ENCODE measurements at places on chromosomes 6 and 20.

DNA sequence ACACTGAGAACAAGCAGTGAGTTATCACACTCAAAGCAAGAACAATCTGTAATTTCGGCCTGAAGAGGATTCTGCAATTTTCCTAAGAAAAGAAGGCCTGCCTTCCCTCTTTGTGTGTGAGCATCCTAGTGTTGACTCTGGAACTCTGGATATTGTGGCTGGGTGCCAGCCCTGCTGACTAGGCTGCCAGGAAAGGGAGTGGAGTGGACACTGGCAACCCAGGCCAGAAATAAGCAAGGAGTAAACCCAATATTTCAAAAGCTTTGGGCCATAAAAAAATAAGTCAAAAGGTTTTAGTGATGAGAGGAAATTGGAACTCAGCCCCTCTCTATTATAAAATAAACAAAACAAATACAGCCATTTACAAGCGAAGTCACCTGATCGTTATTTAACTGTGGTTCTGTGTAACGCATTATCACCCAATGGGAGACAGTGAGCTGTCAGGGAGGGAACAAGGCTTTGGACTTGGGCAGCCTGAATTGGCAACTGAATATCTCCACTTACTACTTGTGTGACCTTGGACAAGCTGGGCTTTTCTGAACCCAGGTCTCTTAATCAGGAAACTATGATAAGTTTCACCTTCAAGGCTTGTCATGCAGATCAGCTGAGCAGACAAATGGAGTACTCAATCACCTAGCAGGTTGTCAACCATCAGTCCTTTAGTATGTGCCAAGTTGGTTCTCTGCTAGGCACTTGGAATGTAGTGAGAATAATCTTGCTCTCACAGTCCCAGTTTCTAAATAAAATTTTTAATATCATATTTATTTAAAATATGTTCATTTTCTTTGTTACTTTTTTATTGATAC, 196.2 kb downstream of the PAX1 start:
- DNase-seq: no peak

DNA sequence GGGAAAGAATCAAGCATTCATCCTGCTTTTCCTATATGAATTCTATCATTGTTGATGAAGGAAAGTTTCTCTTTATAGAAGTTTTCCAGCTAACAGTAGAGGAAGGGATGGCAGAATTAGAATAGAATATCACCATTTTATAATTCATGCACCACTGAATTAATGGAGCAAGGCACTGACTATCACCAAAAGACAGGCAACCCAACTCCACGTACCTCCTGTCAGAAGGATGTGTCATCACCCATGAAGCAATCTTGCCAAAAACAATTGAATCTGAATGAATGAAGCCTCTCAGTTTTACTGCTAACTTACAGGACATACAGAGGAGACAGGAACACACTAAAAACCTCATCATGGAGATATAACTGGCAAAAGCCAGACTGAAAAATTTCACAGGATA, 122.4 kb downstream of the NFATC2 start:
- DNase-seq: no peak

GRCh38 chr20:45179166-45179565, 4.5 kb downstream of the PI3 start:
- DNase-seq: no peak

DNA sequence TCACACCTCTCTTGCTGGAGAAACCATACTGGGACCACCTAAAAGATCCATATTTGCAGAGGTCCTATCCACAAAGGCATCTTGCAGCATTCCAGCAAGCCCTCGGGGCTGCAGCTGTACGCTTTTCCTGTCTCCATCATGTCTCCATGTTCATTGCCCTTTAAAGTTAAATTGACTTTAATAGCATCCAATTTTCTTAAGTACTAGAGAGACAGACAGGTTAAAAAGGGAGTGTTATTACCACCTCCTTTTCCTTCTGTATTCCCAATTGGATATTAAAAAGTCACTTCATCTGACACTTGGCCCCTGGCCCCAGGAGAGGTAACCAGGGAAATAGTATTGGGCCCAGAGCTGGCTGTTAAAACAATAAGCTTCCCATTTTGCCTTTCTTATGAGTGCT, 178.6 kb downstream of the UNC5CL start:
- DNase-seq: no peak

DNA sequence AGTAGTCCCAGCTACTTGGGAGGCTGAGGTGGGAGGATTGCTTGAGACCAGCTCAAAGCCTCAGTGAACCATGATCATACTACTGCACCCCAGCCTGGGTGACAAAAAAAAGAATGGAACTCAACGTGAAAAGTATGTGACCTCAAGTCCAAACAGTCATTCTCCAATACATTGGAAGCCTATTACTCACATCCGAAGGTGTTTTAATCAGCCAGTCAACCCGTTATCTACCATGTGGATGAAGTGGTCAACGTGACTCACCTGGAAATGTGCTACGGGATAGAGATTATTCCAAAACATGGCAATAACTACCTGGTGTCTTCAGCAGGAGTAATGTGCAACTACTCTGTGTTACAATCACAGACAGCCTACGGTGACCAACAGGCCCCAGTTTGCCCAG, 85.8 kb upstream of the TOP1 start:
- DNase-seq: no peak

GRCh38 chr6:142297996-142298753, 3.6 kb upstream of the ADGRG6 start:
- no peak for DNase-seq

- no peak for DNase-seq
Measured at GRCh38 chr6:152268846-152269442, 368.2 kb downstream of the SYNE1 start.

- no peak for DNase-seq
Measured at GRCh38 chr6:106870069-106870468, 104.5 kb downstream of the CD24 start.

GRCh38 chr6:159004592-159004991, 4.6 kb upstream of the RSPH3 start:
- DNase-seq: no peak

DNA sequence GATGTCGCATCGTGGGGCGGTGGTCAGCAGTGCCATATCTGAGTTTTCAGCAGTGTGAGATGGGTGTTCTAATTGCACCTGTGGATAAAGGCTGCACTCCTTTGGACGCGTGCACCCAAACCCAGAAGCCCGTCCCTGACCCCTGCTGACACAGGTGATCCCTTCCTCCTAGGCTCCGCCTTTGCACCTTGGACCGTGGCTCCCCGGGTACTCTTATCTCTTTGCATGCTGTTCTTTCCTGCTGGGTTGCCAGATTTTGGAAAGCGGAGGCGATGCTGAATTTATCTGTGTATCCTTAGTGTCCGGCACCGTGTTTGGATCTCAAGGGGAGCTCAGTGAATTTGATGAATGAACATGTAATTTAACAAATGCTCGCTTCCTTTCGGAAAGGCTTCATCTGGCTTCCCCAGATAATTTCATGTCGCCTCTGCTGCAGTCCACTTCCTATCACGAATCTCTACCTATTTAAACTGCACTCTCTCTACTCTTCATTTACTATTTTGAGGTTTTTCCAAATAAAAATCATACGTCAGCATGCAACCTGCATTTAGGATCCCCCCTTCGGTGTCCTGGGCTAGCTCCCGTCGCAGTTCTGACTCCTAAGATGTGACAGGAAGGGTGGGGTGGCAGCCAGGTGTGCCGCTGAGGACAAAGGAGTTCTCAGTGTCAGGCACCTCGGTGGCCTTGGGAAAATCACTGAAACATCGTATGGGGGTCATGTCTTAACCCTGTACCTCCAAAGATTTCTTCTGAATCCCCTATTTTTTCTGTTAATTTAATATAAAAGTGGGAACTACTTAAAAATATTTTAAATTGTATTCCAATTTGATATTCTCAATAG, 753 bp upstream of the PERP start:
- no peak for DNase-seq

- no peak for DNase-seq
Measured at GRCh38 chr6:21201187-21201586, 392.4 kb upstream of the SOX4 start.

DNA sequence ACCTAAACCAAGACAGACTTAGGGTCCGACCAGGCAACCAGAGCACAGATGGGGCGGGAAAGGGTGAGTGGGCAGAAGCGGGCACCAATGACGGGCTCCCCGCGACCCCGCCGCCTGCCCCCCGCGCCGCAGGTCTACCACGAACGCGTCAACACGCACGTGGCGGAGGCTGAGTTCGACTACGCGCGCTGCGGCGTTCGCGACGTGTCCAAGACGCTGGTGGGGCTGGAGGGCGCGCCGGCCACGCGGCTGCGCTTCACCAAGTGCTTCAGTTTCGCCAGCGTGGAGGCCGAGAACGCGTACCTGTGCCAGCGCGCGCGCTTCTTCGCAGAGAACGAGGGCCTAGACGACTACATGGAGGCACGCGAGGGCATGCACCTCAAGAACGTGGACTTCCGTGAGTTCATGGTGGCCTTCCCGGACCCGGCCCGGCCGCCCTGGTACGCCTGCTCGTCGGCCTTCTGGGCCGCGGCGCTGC, 5.1 kb downstream of the TMEM151B start:
- no peak for DNase-seq

DNA sequence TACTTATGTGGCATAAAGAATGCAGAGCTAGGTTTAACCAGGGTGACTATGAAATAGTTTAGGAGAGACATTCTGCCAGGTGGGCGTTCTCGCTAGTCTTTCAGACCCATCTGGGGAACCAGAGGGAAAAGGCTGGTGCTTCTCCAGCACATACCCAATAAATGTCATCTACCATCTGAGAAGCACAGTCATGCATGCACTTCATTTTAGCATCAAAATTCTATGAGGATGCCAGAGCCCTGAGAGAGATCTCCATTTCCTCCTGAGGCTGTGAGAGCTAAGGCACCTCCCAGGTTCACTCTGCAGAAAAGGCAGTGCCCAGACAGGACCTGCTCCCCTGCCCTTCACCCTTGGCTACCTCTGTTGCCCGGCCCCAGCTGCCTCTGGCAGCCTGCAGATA, 231.7 kb upstream of the PRND start:
- no peak for DNase-seq

GRCh38 chr6:106746652-106747051, 117.3 kb downstream of the QRSL1 start:
- no peak for DNase-seq

DNA sequence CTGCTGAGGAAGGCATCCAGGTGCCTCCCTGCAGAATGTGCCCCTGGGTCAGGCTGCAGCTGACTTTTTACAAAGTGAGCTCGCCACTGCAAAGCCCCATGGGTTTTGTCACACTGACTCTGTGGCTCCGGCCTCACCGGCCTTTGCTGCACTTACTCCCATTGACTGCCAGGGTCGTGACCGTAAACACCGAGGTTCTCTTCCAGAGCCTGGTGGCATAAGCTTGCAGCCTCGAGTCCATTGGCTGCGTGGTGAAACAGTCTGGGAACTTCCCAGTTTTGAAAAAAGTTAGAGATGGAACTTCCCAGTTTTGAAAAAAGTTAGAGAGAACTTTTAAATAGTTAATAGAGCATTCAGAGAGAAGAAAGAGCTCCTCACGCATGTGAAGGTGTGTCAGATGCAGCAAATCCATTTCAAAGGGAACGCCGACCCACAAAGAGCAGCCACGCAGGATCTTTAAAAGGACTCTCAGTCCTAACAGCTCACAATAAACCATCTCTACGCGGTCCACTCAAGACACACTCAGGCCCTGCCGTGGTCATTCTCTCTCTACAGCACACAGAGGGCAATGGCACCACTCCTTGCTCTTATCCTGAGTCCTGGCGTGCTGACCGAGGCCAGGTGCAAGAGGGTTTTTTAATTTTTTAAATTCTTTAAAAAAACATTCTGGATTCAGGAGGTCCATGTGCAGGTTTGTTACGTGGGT, 12.8 kb downstream of the RAMACL start:
- DNase-seq: no peak

GRCh38 chr6:57221191-57221935, 744 bp downstream of the RAB23 start:
- DNase-seq: peak; percentile 44

DNA sequence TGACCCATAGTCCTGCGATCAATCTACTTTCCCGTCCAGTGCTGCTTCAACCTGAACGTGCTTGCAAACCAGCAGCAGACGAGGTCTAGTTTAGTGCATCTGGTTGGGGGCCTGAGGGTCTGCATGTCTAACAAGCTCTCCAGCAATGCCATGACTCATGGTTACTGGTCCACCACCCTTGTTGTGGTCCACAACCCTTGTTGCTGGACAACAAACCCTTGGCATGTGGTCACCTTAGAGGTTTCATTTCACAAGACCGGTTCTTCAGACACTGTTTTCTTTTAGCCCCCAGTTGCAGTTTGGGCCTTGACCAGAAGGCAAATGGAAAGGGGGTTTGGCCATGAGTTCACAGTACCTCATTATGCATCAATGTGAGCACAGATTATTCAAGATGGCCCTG, 424.8 kb downstream of the QKI start:
- DNase-seq: no peak

- no peak for DNase-seq
Measured at GRCh38 chr6:41626917-41627316, 11.4 kb upstream of the MDFI start.

DNA sequence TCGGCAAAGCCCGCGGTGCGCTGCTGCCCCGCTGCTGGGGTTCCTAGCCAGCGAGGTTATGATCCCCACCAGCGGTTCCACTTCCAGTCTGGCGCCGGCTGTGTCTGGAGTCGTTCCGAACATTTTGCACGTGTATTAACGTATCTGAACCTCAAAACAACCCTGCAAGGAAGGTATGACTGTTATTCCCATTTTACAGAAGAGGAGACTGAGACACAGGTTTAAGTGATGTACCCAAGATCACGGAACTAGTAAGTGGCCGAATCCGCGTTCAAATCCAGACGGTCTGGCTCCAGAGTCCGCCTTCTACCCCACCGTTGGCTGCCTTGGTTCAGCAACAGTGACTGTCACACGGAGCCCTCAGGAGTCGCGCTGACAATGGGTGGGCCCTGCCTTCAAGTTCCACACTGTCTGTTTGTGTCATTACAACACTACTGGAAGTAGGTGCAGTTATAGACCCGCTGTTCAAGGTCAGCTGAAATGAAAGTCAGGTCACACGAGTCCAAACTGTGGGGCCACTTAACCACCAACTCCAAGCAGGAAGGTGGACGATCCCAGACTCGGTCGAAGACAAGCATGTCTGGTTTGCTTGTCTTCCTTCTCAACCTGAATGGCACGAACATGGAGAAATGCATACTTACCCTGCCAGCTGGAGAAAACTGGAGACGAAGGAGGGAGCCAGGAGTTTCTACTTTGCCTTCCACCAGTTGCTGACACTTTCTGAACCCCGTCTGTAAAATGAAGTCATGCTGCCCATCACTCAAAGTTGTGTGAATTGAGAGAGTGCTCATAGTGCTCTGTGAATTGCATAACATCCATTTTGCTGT, 803 bp upstream of the SRXN1 start:
- DNase-seq: no peak

DNA sequence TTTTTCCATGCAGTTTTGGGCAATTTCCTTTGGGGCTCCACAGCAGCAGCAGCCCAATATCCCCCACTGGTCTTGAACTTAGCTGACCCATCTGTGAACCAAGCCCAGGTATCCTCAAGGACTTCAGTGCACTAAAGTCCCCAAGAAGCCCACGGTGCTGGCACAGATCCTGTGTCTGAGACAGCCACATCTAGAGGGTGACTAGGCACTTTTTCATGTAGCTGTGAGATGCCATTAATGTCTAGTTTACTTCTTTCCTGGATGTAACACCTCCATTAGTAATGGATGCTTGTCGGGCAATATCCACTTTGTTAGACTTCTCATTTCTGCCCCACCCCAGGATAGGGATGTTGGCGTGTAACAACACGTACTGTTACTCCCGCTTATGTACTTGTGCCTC, 176.2 kb upstream of the PROKR2 start:
- no peak for DNase-seq

All from activated T-helper 9 cell treated with anti-CD3 and anti-CD28 coated beads, Interleukin-2, amount 50 U/mL, for 16 hours (primary cell).